ENCODE measurements at places on chromosomes 5 and 9. TPM values are rescaled to one million over a fixed set of nuclear protein-coding genes. Genes with fewer than 3 reads are reported as not detected.

TGFBI gene
- total RNA-seq = 1,755 TPM

PCDHB7 gene
- total RNA-seq = not detected

PTCD2 gene
- 10.2 TPM for total RNA-seq

LECT2 gene
- total RNA-seq = not detected

SH3PXD2B gene
- total RNA-seq = 23.6 TPM

All from A549 treated with dexamethasone at 1 μM for 4 hours (cell line).